ENCODE measurements at places on chromosomes 16 and 17.

- no peak for DNase-seq
Measured at GRCh38 chr16:67506468-67506867, 22.2 kb upstream of the RIPOR1 start.

DNA sequence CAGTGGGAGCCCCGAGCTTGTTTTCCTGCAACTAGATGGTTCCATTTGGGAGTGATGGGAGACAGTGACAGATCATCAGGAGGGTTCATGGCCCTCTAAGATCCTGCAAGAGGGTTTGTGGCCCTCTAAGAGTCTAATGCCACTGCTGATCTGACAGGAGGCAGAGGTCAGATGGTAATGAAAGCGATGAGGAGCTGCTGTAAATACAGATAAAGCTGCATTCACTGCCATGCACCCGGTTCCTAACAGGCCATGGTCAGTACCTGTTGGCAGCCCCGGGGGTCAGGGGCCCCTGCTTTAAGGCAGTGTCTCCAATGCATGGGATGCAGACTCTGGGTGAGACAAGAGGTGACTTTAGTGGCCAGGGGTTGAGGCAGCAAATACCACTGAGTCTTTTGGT lies 30.8 kb downstream of the SLC12A3 start:
- no peak for DNase-seq

DNA sequence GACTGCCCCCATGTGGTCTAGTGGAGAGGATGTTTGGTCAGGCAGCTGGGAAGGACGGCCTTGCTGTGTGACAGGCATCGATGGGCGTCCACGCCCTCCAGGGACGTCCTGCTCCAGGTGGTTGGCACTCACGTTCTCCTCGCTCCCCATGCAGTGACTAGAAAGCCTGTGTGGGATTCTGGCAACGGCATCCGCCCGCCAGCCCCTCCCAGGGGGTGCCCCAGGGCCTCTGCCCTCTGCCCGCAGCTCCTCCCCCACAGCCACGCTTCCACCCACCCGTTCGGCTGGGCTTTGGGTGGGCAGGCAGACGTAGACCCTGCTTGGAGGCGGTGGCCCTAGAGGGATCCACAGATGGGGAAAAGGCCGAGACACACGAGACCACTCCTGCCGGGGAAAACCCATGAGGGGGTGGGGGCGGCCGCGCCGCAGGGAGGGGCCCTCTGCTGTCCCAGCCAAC lies 4.7 kb upstream of the IL17C start:
- no peak for DNase-seq

- DNase-seq: no peak
Measured at GRCh38 chr17:63126607-63127006, 160.6 kb downstream of the TANC2 start.

DNA sequence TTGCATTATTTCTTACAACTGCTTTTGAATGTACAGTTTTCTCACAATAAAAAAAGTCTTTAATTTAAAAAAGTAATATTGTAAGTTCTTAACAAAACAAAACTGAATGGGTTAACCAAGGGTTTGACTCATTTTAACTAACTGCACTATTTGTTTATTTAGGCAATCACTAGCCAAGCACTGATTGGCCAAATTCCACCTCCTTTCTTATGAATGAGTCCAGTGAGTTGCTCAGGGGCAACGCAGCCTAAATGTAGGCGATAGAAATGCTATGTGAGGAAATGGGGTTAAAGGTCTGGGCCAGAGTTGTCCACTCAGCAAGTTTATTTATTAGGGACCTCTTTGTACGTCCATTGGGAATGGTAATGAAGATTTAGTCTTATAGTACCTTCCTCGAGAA lies 89.6 kb upstream of the MAF start:
- no peak for DNase-seq

Measured in NCI-H1417 (cell line).